ENCODE measurements at places on chromosomes 7 and 10.

DNA sequence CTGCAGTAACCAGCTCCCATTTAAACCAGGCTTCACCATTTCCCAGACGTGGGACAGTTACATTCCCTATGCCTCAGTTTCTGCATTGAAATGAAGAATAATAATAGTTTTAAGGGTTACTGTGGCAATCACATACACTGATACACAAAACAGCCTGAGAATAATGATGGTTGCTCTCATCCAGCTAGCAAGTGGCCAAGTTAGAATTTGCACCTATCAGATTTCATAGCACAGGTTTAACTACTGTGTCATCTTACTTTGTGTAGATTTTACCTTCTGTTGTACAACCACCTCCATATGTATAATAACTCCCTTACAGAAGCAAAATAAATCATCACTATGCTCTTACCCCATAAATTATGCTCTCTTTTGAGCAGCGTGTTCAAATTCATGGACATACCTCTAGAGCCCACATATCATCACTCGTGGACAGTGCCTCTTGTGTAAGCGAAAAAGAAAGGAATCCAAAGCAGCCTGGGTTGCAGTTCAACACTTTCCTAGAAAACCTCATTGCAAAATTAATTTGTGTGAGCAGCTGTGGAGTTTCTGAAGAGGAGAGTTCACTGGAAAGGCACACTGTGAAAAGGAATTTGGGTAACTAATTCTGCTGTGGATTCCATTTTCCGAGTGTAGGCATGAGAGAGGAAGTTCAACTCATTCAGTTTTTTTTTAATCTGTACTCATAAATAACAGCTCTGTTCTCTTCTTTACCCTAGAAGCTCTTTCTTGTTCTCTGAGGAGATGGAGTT, 492.5 kb downstream of the ARL4A start:
- no peak for DNase-seq

DNA sequence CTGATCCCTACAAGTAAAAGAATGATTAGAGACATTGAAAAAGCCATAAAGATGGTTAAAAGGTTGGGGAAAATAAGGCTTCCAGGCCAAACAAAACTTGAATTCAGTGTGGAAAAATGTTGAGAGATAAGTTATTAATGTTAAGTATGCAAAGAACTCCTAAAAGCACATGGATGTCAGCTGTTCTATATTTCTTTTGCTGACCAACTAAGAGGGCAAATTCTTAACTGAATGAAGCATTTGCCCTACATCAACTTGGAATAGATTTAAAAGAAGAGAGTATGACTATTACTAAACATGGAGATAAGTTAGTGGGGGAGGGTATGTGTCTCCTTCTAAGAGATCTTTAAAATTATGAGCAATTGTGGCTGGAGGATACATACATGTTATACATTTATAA, 124.8 kb downstream of the KIAA1217 start:
- no peak for DNase-seq

DNA sequence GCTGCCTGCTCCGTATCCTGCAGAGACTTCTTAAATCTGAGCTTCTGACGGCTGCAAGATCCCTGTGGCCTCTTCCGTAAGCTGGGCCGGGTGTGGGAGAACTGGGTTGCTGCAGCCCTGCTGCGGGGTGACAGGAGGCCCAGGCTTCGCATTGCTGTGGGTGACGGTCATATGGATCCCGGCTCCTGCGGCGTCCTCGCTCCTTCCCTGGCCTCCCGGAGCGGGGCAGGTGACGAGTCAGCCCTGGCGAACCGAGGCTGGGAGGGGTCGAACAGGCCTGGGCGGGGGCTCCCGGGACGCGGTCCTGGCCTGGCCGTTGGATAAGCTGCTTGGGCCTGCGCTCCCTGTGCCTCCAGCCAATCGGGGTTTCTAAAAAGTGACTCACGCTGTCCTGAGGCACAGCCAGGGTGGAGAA, 7.8 kb upstream of the UBE2D1 start:
- DNase-seq: no peak

DNA sequence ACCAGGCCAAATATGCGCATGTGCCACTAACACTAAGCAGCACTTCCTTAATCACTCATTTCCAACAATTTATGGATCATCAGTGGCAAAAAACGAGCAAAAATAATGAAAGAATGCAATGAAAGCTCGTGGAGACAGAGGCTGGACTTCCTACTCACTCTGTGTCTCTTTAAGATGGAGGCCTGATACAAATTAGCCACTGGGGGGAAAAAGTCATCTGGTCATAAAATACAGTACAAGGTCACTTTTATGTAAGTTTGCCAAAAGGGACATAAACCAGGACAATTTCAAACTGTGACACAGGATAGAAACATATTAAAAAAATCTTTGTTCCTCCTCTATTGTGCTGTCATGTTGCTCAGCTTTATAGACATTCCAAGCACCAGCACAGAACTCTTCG, 101.7 kb downstream of the LMBR1 start:
- DNase-seq: no peak

DNA sequence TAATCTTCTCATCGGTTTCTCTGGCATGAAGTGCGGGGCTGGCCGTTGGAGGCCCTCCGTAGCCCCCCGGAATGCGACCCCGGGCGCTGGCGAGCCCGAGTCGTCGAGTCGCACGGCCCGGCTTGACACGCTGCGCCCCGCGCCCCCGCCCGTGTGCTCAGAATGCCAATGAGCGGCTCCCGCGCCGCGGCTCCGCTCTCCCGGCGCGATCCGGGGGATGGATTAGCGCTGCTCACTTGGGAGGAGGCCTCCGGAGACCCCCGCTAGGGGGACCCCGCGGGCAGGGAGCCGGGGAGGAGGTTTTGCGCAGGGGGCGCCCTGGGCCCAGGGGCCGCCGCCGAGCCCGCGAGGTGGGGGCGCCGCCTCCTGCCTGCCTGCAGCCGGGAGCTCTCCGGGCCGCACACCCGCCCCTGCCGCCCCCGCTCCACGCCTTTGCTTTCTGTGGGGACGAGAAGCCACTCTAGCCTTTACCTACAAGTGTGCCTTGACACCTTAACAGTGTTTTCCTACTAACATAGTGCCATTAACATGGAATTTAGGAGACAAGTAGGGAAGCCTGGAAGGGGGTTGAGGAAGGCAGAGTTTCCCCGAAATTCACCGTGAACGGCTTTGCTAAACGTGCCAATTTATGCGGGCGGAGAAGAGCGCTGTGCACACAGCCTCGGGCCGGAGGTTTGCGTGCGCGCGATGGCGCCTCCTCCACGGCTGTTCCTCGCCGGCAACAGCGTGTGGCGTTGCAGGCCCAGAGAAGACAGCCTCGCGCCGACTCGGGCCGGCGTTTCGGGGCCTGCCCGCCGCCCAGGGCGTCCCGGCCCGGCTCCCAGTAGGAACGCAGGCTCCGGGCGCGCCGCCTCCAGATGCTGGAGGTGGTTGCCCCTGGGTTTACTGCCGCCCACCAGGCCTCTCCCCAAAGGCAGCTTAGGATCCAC, 7.1 kb downstream of the SHH start:
- DNase-seq: peak; percentile 62

DNA sequence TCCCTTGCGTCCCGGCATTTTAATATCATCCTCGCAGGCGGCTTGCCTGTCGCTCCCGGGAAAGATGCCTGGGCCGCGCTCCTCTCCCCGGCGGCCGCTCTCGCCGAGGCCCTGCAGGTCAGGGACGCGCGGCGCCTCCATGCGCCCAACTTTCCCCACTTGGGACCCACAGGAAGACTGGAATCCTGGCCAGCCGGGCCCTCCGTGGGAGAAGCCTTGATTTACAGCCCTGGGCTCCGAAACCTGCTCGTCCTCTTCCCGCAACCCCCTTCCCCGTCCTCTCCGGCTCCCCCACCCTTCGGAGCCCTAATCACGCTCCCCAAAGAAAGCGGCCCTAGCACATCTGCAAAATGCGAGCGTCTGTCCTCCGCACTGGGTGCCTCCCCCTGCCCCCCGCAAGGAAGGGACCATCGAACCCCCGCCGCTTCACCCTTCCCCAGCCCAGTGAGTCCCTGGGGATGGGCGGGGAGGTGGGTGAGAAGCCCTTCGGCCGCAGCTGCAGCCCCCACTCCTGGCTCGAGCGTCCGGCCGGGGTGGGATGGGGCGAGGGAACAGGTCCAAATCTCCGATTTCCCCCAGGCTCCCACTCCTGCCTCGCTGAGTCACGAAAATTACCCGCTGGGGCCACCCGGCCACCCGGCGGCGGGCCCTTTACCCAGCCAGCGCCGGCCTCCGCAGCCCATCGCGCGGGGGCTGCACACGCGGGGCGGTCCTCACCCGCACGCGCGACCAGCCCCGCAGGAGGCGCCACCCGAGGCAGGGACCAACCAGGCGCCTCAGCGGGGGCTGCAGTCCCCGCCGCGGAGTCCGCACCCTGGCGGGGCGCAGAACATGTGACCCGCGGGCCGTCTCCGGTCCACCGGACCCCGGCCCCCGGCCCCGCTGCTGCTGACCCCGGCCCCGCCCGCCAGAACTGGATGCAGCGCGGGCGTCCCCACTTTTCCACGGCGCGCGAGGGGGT, 695 bp downstream of the HSPA12A start:
- no peak for DNase-seq

DNA sequence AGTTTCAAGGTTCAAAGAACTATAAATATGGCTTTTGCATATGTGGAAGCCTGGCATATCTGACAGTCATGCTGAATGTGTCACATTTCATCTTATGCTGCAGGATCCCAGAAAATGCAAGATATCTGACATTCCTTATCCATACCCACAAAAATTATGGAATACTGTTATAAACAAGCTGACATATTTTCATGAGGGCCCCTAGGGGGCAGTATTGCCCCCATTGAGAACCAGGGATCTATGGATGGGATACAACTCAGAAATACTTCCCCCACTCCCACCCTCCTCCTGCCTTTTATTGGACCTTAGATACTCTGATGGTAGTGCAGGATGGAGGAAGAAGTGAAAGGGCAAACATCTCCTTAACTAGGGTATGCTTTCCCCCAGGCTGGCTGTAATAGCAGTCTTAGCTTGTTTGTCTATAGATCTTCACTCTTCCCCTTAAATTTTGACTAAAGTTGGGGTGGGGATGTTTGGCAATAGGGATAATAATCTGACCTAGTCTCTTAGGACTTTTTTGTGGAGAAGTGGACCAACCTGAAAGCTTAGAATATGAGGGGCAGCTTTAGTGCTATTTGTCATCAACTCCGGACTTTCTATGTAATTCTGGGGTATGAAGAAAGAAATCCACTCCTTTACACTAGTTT, 3.5 kb upstream of the GNGT1 start:
- DNase-seq: no peak

GRCh38 chr7:45064047-45064725, 24.6 kb downstream of the NACAD start:
- DNase-seq: no peak

DNA sequence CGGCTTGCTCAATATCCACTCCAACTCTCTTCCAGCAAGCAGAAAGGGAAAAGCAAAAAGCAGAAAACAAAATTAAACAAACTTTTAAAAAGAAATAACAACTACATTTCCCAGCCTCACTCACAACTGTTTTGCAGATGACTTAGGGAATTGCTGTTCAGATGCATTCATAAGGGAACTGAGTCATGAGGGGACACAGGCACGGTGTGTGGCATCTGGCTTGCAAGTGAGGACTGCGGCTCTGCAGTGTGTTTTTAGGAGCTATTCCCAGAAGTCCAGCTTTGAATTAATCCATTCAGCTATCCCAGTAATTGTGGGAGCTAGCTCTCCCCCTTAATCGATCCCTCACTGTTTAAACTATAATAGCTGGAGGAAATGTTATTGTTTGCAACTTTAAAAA, 30.3 kb downstream of the PTN start:
- no peak for DNase-seq

DNA sequence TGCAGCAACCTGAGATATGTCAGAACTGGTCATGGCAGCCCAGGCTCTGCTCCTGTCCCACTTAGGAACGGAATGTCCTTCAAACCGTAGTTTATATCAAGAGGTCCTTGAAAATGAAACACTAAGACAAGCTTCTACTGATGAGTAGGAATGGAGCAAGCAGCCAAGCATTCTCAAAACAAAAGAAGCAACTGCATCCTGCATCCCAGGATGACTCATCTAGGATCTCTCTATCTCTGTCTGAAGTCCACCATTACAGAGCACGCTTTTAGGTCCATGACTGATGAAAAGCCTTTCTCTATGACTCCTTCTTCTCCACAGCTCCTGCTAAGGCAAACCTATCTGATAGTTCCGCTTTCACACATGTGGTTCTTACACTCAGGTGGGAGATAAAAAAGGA, 16.3 kb downstream of the MBL2 start:
- no peak for DNase-seq

GRCh38 chr10:87931836-87932230, 68.4 kb downstream of the PTEN start:
- DNase-seq: peak; percentile 66

DNA sequence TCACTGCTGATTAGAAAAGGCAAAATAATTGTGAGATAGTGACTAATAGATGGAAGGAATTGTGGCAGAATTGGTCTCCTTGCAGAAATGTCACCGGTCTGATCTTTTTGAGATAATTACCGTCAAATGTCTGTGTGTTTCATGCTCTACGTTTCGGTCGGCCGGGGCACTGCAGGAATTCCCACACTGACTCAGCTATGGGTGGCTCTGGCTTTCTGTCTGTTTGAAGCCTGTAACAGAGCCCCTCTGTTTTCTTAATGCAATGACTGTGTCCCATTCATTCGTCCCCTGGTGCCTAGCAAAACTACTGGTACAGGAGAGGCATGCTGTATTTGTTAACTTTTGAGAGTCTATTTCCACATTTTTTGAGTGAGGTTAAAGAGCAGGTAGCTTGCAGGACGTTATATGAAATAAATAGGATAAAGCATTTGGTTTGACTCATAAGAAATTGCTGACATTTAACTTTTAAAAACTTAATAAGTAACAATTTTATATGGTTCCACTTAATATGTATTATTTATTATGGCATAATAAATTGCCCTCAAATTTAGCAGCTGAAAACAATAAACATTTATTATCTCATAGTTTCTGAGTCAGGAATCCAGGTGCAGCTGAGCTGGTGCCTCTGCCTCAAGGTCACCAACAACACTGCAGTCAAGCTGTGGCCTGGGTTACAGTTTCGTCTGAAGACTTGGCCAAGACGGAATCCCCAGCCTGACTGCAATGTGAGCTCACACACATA, 53.3 kb upstream of the CTBP2 start:
- no peak for DNase-seq

GRCh38 chr7:86653919-86654659, 10.4 kb downstream of the GRM3 start:
- no peak for DNase-seq

DNA sequence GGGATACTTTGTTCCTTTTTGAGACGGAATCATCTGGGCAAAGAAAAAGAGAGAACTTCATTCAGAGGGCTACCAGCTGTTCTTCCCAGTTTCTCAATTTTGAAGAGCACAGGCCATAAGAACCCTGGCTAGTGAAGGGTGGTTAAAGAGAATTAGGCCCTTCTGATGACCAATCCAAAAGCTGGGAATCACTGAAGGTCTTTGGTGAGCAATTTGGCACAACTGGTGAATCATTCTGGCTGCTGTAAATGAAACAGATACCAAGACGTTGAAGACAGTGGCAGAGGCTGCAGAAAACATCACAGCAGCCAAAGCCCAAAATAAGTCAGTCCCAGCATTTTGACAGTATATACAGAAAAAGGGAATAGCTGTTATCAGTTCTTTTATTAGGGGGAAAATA, 5.1 kb downstream of the RAPGEF5 start:
- DNase-seq: peak; percentile 56

DNA sequence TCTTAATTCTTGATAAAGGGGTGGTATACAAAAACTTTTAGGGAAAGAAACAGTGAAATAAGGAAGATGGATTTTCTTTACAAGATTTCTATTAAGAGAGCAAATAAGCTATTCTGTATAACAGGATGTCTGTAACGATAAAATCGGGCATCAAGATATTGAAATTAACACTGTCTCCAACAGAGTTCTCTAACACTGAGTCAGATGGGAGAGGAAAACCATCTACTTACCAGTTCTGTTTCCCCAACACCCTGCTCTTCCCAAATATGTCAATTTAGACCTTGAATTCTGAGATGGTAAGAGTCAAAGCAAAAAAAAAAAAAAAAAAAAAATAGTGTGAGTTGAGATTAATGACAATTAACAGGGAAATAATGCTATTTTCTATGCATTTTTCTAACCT, 23.0 kb downstream of the SMURF1 start:
- no peak for DNase-seq
